ENCODE measurements at places on chromosomes 2 and 18.

- no peak for DNase-seq
Observed at GRCh38 chr18:5851998-5852397, 43.3 kb downstream of the TMEM200C start.

GRCh38 chr2:30686000-30686399 lies 121.2 kb downstream of the CAPN13 start:
- DNase-seq, result no peak

DNA sequence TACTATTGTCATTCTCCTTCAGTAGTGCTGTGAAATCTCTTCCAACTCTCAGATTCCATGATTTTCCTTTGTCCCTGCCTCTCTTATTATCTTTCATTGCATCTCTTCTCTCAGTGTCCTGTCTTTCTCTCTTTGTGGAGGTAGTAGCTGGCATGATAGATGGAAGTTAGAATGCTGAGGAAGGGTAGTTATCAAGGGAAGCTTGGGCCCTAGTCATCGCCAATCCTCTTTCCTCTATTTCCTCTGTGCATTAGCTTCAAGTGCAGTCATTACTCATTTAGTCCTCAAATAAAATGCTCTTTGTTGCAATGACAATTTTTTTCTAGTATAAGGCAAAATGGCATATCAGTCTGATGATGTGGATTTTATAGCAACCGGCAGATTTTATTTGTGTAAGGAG lies 207.7 kb downstream of the CAMKMT start:
- no peak for DNase-seq

DNA sequence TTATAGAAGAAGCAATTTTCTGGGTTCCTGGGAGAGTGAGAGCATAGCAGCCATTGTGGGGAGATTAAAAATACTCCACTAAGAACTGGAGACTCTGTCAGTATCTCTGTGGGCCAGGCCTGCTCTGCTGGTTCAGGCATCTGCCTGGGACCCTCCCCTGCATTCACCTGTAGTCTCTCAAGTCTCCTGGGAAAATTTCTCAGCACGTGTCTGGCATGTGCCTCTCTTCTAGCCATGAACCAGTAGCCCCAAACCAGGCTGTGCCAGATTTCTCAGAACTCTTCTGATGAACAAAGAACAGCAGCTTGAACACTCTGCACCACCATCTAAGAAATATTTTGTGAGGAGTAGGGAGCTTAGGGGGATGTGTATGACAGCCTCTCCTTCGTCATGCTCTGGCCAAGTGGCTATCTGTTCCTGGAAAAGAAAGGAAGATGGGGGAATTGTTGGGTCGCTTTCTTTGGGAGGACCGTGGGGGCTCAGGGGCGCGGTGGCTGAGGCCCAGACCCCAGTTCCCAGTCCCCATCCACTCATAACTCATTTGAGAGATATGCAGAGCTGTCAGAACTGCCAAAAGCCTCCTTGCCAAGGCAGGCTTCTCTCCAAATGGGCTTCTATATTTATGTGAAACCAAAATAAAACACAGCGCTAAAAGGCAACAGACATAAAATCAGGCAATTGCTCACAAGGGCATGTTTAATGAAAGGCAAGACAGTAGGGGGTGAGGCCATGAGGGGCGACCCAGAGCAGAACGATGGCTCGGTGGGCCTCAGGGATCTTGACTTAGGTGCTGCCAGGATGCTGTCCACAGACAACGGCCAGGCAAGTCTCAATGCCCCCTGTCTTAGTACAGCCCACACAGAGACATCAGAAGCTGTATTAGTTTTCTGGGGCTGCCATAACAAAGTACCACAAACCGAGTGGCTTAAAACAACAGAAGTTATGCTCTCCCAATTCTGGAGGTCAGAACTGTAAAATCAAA lies 114.7 kb upstream of the TNP1 start:
- no peak for DNase-seq

GRCh38 chr2:85132834-85133637 lies at the start of gene TCF7L1:
Gene TCF7L1, plus strand, starts transcription at chr2:85133392. Its CDS starts 293 bp downstream, at chr2:85133685.
- peak; percentile 14 for DNase-seq

GRCh38 chr2:236991874-236992273 lies 93.8 kb upstream of the COPS8 start:
- DNase-seq, result no peak

GRCh38 chr2:229273723-229274338 lies 2.7 kb upstream of the PID1 start:
- no peak for DNase-seq

- DNase-seq, result no peak
Observed at GRCh38 chr2:181380581-181380980, 76.6 kb upstream of the ITGA4 start.

DNA sequence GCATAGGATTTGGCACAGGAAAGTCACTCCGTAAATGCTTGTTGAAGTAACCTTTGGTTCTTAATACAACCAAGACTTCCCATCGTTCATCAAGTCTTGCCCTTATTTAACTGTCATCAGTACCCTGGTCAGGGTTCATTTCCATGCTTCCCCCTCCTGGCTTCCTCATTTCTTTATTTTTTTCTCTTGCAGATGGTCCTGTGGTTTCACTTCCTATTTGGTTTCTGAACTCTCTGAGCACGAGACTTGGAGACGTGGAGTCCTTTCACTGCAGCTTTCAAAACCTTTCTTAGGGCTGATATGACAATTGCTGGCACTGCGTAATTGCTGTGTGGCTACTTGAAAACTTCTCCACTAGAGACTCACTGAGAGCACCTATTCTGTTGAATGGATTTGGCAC lies 59.9 kb upstream of the PID1 start:
- DNase-seq, result no peak

- no peak for DNase-seq
Observed at GRCh38 chr2:83378921-83379320, 1080.2 kb downstream of the SUCLG1 start.

GRCh38 chr2:240449764-240450531 lies 14.5 kb downstream of the GPC1 start:
- no peak for DNase-seq

DNA sequence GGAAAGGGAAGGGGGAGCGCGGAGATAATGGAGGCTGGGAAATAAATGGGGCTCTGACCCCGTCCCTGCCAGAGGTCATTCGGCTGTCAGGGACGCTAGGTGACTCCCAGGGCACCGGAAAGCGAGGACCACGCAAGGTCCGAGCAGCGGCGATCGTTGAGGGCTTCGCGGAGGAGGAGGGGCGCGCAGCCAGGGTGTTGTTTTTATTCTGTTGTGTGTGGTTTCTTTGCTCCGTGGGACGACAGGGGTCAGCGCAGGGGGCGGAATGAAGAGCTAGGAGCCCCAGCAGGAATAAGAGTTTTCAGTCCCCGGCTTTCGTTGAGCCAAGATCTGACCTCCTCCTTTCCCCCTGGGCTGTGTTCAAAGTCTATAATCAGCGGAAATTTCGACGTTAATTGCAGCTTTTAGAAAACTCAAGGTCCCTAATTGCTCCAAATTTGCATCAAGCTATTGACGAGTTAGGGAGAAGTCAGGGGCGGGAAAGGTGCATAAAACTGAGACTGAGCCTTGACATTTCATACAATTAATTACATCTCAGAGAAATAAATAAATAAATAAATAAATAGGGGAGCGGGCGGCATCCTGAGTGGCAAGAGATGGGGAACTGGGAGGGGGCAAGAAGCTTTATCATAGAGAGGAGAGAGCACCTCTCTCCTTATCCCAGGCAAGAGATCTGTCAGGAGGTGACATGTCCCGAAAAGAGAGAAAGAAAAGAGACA lies 2.2 kb downstream of the GAD1 start:
- DNase-seq, result no peak

DNA sequence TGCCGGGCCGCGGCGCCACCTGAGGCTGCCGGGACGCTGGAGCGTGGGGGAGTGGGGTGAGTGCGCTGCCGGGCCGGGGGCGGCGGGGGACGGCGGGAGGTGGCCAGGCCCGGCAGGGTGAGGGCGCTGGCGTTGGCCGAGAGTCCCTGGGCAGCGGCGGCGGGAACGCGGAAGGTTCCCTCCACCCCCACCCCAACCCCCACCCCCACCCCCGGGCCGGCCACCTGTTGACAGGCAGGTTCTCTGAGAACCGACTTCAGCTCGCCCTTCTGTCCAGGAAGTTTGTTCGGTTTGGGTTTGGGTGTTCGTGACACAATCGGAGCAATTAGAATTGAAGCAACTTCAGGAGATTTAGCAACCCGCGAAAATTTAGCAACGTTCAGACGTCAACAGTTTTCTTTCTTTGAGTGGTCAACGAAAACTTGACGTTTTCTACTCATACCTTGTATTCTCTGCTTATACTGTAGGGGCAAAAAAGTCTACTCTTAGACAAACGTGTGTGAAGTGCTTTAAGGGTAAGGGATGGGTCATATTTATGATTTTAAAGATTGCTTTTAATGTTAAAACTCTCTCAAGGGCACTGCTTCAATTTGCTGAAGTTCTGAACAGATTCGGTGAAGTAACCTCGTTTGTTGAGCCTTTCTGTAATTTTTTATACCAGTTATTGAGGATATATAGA lies 9.3 kb downstream of the OTX1 start:
- no peak for DNase-seq

GRCh38 chr2:6917071-6917760 lies at the start of gene RNF144A:
Gene RNF144A, plus strand, starts transcription at chr2:6917412. Its CDS starts 79,515 bp downstream, at chr2:6996927.
- peak; percentile 66 for DNase-seq

GRCh38 chr18:58109256-58109655 lies 65.2 kb downstream of the NEDD4L start:
- no peak for DNase-seq

GRCh38 chr2:124609667-124610066 lies 584.6 kb downstream of the CNTNAP5 start:
- no peak for DNase-seq

DNA sequence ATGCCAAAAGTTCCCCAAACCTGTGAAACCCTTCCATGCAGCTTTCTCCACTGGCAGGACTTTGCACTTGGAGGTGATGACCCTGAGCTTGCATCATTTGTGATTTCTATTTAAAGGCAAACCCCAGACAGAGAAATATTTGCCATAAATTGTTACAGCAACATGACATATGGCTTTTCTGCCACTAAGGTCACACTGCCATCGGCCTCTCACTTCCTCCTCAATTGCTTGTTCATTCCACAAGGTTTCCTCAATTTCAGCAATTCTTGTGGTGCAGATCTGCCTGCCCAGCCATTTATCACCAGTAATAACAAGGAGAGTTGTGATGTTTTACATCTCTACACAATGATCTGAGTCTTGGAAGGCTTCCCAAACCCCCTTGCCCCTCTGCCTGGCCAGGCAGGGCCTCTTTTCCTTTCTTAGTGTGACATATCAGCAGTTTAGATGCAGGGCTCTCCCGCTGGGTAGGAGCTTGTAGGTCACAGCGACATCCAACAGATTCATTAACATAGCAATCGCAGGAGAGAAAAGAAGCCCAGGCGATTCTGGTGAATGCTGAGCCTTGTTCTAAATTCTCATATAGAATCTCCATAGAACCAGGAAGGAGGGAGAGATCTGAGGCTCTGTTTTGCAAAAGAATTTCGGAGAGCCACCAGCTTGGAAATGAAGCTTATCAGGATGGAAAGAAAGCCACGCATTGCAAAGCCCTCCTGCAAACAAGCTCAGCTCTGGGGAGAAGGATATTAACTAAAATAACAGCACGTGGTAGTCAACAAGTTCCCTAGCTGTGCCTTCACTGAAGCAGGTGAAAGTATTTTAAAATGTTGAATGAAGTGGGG lies 46.7 kb upstream of the ITGA6 start:
- no peak for DNase-seq

GRCh38 chr18:7626175-7626921 lies 59.2 kb downstream of the PTPRM start:
- no peak for DNase-seq

- no peak for DNase-seq
Observed at GRCh38 chr2:176496761-176497160, 227.5 kb downstream of the MTX2 start.

GRCh38 chr2:136255648-136256461 lies 137.9 kb upstream of the CXCR4 start:
- DNase-seq, result peak; percentile 20

- no peak for DNase-seq
Observed at GRCh38 chr2:180604077-180604476, 376.3 kb upstream of the UBE2E3 start.

DNA sequence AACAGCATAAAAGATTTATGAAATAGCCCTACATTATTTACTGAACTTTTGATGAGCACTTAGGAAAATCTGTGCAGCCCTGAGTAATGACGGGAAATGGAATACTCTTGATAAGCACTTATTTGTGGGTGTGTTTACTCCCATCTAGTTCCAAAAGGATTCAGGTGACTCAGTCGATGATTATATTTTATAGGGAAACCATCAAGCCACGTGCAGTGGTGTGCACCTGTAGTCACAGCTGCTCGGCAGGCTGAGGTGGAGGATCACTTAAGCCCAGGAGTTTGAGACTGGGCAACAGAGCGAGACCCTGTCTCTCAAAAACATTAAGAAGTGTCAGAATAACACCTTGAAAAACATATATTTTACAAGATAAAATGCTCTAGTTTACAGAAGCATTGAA lies 91.9 kb downstream of the CABYR start:
- no peak for DNase-seq

DNA sequence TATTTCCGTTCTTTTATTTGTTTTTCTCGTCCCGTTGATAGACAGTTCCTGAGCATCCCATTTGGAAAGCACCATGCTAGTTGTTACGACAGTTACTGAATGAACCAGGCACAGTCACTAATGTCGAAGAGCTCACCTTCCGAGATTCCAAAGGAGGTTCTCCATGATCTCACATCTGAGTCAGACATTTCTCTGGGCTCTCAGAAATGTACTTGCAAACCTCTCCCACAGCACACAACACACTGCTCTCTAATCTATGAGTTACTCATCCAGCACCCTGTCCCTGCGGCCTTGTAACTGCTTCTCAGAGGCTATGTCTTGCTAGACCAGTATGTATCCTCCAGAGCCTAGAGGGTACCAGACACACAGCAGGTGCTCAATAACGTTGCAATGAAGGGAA lies 174.7 kb downstream of the DNER start:
- DNase-seq, result no peak

DNA sequence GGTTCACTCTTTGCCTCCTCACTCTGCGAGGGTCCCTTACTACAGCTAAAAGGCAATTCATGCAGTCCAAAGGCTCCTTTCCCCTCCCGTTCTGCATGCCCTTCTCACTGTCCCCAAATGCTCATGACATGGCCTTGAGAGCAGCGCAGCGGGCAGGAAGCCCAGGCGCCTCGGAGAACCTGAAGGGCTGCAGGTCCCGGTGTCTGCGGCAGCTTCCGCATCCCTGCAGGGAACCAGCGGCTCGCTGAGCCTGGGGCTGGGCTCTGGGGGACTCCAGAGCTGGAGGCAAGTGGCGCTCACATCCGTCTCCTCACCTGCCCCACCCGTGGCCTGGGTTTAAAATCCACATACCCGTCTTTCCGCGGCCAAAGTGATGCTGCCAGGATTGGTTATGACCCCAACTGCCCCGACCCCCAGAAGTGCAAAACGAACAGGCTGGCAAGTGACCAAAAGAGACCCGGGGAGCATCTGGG lies 462 bp upstream of the CIDEA start:
- DNase-seq, result no peak

Measured in activated CD4-positive, alpha-beta T cell treated with anti-CD3 and anti-CD28 coated beads, Interleukin-2, amount 50 U/mL, for 1 hour (primary cell).